Endothelial cell of coronary artery (primary cell): ENCODE measurements at places on chromosomes 1 and 21. TPM values are rescaled to one million over a fixed set of nuclear protein-coding genes. Genes with fewer than 3 reads are reported as not detected.

The HHAT gene
- 0.85 and 1.4 TPM in 2 replicates for total RNA-seq

The DISP3 gene
- 0.09 and 0.28 TPM in 2 replicates for total RNA-seq

The AQP10 gene
- not detected in 2 replicates for total RNA-seq

The WNT2B gene
- total RNA-seq: 1.8 and 8.6 TPM in 2 replicates

The PAQR6 gene
- 0.27 and 0.47 TPM in 2 replicates for total RNA-seq

The GRIK3 gene
- total RNA-seq: not detected in 2 replicates

The ASPM gene
- total RNA-seq: 12.6 and 32.9 TPM in 2 replicates

The CELA3B gene
- total RNA-seq: 0.27 TPM in 1 of 2 replicates, not detected in the other

The STMN1 gene
- total RNA-seq: 79.3 and 178 TPM in 2 replicates

The CAMK1G gene
- not detected in 2 replicates for total RNA-seq

The TNFRSF4 gene
- total RNA-seq: 0.63 and 1.6 TPM in 2 replicates

The NEXN gene
- total RNA-seq: 2.7 and 6.8 TPM in 2 replicates

The KDF1 gene
- total RNA-seq: under 0.01 TPM in 1 of 2 replicates, not detected in the other

The VN1R5 gene
- total RNA-seq: not detected in 2 replicates

The KRTAP15-1 gene
- not detected in 2 replicates for total RNA-seq

The SYNC gene
- total RNA-seq: 7.0 and 12.3 TPM in 2 replicates

The TNFRSF9 gene
- total RNA-seq: 0.27 and 0.75 TPM in 2 replicates

The PADI1 gene
- total RNA-seq: 0.09 TPM in 1 of 2 replicates, not detected in the other

The KRTAP19-6 gene
- not detected in 2 replicates for total RNA-seq

The HAO2 gene
- total RNA-seq: not detected in 2 replicates

The CDK18 gene
- 0.09 and 0.94 TPM in 2 replicates for total RNA-seq

The MTARC2 gene
- total RNA-seq: 3.1 and 12.7 TPM in 2 replicates

The CAPN2 gene
- 515 and 599 TPM in 2 replicates for total RNA-seq

The CNIH3 gene
- 1.5 and 2.4 TPM in 2 replicates for total RNA-seq

The MX2 gene
- 0.18 and 0.19 TPM in 2 replicates for total RNA-seq

The SPRR1B gene
- not detected in 2 replicates for total RNA-seq

The NR1I3 gene
- not detected in 2 replicates for total RNA-seq

The WNT4 gene
- 0.09 TPM in 2 replicates for total RNA-seq

The SLC1A7 gene
- total RNA-seq: 0.09 TPM in 1 of 2 replicates, not detected in the other

The CHRNB2 gene
- total RNA-seq: not detected in 2 replicates

The KRTCAP2 gene
- 96.6 and 105 TPM in 2 replicates for total RNA-seq

The LCE3E gene
- not detected in 2 replicates for total RNA-seq

The JAM2 gene
- 0.09 and 1.2 TPM in 2 replicates for total RNA-seq
